ENCODE measurements at places on chromosomes 7 and 10. TPM values are rescaled to one million over a fixed set of nuclear protein-coding genes. Genes with fewer than 3 reads are reported as not detected.

The EXOC6 gene
- 17.8 TPM for polyA plus RNA-seq

- DNase-seq, result no peak
Observed at GRCh38 chr7:7405461-7405860, 130.2 kb downstream of the COL28A1 start.

GRCh38 chr10:31730776-31731175 lies 197.9 kb downstream of the ARHGAP12 start:
- no peak for DNase-seq

The EBLN1 gene
- polyA plus RNA-seq, result not detected

- DNase-seq, result no peak
Observed at GRCh38 chr10:329361-330099, 194.3 kb downstream of the ZMYND11 start.

DNA sequence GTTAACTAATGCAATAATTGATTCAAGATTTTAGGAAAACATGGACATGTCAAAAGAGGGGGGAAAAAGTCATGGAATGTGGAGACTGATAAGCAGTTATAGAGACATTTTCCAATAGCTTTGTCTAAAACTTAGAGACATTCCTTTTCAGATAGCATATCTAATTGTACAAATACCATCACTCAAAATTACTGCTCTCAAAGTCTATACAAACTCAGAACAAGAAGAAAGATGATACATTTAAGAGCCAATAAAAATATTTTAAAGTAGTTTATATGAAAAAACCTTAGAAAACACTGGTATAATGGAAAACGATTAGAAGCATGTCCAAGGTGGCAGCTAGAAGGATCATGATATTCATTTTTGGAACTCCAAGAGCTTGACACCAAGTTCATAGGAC lies 146.5 kb downstream of the DOCK4 start:
- no peak for DNase-seq

The VGF gene
- 0.28 TPM for polyA plus RNA-seq

The SLC29A4 gene
- polyA plus RNA-seq, result 26.3 TPM

The C10orf67 gene
- 2.2 TPM for polyA plus RNA-seq

Measured in renal pelvis (tissue), 12 donors.